ENCODE measurements at places on chromosomes 13 and 19.

DNA sequence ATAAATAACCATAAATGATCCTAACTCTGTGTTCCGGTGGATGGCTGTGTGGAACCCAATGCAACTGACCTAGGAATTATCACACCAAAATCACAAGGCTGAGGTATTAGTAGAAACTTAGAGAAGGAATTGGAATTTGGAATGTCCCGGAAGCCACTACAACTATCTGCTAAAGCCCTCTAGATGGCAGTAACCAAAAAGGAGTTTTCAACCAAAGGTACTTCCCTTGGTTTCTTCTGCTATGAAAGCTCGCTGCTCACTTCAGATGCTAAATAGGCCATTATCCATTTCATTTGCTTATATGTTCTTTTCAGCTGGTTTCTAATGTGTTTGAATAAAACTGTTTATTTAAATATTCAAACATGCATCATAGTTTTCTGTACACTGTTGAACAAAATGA is 1589.1 kb upstream of the SPRY2 start:
- DNase-seq: no peak

DNA sequence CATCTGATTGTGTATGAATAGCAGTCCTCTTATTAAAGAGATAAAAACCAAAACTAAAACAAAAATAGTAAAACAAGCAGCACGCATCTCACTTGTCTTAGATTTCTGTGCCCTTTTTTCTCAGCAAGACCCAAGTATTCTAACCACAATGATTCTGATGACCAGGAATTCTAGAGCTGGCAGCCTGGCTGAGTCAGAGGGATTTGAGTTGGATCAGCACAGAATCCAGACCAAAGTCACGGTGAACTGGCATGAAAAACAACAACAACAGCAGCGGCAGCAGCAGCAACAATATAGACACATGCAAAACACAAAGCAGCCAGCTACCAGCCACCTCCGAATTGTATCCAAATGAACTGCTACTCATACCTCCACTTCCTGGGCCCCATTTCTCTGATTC is 360.5 kb downstream of the KCNRG start:
- DNase-seq: no peak

DNA sequence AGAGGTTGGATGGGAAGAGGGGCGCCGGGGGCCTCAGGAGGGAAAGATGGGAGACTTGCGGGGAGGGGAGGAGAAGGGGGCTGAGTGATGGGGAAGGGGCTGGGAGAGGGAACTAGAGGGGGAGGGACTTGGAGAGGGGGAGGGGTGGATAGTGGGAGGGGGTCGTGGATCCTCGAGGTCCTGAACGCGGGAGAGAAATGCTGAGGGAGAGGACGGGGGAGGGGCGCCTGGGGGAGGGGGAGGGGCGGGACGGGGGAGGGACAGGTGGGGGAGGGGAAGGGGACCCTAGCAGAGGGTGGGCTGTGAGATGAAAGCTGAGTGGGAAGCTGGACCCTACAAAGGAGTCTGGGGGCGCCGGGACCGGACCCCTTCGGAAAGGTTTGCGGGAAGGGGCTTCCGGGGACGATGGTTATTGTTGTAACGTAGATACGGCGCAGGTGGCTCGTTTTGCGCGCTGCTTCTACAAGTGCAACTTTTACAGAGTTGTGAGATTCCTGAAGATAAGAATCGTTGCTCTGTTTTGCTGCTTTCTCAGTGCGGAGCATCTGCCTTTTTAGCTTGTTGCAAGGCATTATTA is 418 bp downstream of the ZNF444 start:
- no peak for DNase-seq

DNA sequence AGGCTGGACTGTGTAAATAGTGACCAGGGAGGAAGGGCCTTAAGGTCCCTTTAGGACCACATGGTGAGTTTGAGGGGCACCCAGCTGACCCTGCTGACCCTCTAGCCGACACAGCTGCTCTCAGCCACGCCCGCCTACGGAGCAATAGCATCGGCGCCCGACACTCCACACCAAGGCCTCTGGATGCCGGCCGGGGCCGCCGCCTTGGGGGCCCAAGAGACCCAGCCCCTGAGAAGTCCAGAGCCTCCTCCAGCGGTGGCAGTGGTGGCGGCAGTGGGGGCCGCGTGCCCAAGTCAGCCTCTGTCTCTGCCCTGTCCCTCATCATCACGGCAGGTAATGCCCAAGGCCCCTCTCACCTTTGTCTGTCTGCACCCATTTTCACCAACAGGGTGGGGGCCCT is 8.6 kb upstream of the PIK3R2 start:
- DNase-seq: no peak

DNA sequence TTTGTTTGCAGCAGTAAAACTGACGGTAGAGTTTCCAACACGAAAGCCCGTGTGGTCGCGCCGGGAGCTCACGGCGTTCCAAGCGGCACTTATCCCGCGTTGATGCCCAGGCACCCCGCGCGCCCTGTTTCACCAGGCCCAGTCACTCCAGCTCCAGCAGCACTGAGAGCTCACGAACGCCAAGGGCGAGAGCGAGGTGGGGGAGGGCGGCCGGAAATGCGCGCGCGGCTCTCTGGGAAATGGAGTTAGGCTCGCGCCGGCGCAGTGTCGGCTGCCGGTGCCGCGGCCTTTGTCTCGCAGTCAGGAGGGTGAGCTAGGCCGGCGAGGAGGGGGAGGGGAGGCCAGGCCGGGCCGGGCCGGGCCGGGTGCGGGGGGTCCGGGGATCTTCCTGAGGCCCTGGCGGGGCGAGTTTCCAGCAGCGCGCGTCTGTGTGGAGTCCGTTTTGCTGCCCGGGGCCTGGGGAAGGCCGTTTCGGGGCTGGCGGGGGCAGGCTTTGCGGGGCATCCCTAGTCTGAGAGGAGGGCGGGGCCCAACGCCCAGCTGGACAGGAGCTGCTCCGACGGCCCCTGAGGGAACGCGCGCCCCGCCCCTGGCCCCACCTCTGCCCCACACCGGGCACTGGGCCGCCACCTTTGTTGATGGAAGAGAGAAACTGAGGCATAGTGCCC is at the start of gene ZNF135:
TSS of gene ZNF135 (plus strand) at position 280 of the 668 bp plus-strand sequence. CDS start 721 bp downstream, outside the sequence.
- no peak for DNase-seq

GRCh38 chr13:94454906-94455305 is 24.6 kb downstream of the DCT start:
- no peak for DNase-seq

- DNase-seq: no peak
These were observed 32.1 kb downstream of the CYP2B6 start for GRCh38 chr19:41023193-41023592.

- DNase-seq: no peak
These were observed 293.2 kb downstream of the EFNB2 start for GRCh38 chr13:106241974-106242953.
